ENCODE measurements at places on chromosomes 7 and 10.

- DNase-seq = no peak
These were observed 558 bp downstream of the VOPP1 start for GRCh38 chr7:55571511-55572377.

DNA sequence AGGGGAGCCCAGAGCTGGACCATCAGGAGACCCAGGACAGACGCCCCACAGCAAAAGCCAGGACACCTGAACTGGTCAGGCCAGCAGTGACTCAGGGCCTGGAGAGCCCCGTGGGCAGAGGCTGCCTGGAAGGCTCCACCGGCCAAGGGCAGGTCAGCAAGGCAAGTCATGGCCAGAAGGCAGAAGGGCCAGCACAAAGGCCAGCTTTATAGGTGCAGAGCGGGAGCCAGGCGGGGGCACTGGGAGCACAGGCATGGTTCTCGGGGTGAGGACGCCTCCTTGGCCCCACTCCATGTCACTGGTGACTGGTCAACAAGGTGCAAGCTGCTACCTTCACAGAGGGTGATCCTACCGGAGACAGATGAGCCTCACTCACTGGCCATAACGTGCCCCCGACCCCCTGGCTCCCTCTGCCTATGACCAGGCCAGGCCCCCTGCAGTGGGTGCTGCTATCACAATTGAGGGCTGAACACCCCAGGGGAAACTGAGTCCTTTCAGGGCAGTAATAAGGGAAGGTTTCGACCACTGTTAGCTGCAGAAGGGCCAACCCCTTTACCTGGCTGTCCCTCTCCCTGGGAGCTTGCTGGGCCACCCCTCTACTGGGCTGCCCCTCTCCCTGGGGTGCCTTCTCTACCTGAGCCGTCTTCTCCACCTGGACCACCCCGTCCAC lies 317.4 kb downstream of the PTPRN2 start:
- no peak for DNase-seq

DNA sequence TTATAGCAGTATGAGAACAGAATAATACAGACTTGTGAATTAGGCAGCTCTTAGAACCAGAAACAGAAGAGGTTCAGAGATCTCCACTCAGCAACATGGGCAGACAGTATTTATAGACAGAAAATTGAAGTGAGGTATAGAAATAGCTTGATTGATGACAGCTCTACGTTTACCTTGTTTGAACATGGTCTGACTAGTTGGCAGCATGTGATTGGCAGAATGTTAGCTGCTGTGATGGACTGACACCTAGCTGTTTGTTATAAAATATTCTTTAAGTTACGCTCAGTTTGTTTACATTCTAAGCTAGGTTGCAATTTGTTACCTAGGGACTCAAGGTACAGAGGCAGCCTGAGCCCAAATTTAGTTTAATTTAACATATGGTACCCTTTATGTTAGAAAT lies 73.7 kb upstream of the TMEM229A start:
- no peak for DNase-seq

DNA sequence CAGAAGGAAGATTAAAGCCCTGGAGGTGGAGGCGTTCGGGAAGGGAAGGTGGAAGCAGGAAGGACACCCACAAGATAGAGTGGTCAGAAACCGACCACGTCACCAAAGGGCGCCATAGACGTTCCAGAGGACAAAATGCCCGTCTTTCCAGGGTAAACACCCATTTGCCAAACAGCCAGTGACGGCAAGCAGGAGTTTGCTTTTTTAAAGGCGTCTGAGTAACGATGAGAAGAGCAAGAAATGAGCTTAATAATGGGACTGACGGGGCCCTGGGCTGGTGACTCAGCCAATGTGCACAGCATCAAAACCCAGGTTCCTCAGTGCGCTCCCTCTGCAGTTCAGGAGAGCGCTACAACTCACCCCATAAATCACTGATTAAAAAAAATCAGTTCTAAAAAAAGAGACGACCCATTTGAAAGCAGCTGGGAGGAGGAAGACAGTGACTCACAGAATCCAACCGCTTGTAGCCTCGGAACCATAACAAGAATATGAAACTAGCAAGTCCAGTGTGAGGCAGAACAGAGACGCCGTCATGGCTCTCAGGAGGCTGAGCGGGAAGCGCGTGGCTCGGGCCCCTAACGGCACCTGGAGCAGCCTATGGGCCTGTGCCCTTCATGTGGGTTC lies 5.9 kb downstream of the DIP2C start:
- peak; percentile 94 for DNase-seq

DNA sequence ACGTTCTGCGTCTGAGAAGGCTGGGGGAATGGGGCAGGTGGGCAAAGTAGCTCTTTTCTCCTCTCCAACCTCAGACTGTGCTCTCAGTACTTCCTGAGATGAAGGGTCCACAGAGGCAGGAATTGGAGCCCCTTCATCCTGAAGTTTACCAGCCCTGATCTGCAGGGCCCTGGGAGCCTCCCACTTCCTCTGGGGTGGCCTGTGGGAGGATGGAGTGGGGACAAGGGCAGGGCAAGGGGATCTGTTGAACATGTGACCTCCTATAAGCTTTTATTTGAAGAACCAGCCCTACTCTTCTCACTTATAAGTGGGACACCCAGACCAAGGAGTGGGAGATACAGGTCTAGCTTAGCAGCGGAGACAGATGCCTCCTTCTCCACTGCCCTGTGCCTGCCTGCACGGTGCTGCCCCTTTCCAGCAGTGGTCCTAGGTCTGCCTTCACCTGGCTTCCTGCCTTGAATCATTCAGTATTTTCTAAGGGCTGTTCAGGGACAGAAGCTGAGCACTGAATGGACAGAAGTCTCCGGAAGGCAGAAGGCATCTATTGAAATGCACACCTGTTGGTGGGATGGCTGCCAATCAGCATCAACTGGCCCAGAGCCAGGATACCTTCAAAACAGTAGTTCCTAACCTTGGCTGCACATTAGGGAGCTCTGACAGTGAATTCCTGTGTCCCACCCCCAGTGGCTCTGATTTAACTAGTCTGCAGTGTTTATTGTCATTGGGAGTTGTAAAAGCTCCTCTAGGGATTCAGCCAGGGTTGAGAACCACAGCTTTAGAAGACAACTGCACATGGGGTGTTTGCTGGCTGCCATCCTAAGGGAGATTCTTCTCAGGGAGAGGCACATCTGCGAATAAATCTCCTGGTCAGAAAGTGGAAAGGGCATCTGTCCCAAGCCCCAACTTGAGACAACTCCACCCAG lies 2.7 kb upstream of the ARHGAP22 start:
- DNase-seq = no peak

GRCh38 chr10:110946496-110946895 lies 27.1 kb downstream of the SHOC2 start:
- DNase-seq = no peak

GRCh38 chr10:44723082-44723481 lies 188.1 kb upstream of the TMEM72 start:
- no peak for DNase-seq

DNA sequence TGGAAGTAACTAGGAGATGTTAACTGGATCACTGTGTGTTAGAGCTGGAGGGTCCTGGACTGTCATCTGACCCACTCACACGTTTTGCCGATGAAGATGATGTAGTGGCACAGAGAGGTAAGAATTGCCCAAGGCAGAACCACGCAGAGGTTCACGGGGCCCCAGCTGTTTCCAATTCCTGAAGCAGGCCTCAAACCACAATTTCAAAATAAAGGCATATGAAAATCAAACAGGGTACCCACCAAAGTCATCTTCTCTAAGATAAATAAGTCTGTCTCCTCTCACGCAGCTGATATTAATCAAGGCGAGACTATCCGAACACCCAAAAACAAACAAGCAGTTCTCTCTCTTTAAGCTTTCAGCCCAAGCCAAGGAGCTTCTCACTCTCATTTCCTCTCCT lies 113.3 kb upstream of the JCAD start:
- peak; percentile 66 for DNase-seq

DNA sequence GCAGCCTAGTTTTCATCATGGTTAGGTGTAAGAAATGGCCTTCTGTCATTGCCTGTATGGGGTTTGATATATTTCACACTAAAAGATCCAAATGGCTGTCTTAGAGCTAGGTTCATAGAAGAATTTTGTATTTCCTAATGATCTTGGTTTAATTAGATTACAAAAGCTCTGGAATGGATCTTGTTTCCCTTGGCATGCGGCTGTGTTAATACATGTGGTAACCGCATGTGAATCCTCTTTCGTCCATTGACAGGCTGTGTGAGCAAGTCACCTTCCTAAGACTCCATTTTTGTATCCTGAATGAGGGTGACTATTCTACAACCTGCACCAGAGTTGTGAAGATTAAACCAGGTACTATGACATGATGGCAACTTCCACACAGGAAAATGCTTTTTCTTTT lies 12.4 kb upstream of the FZD1 start:
- DNase-seq = no peak

- no peak for DNase-seq
These were observed 58.7 kb upstream of the VSTM2A start for GRCh38 chr7:54483523-54483922.
